Activated T-helper 17 cell treated with anti-CD3 and anti-CD28 coated beads, Interleukin-2, amount 50 U/mL, for 72 hours (primary cell): ENCODE measurements at places on chromosomes 11 and 22. TPM values are rescaled to one million over a fixed set of nuclear protein-coding genes. Genes with fewer than 3 reads are reported as not detected.
A peak's percentile ranks its signal among the peaks of the same experiment; 100 is the strongest.

SLN gene
- total RNA-seq = not detected

C22orf31 gene
- not detected for total RNA-seq

MAPK8IP2 gene
- 0.50 TPM for total RNA-seq

PLEKHB1 gene
- 9.7 TPM for total RNA-seq

IGSF22 gene
- total RNA-seq = not detected

ART1 gene
- not detected for total RNA-seq

FXYD2 gene
- 1.4 TPM for total RNA-seq

OR52I1 gene
- not detected for total RNA-seq

OR5P2 gene
- total RNA-seq = not detected

POU2AF2 gene
- 0.42 TPM for total RNA-seq

HBG1 gene
- total RNA-seq = not detected

RASL10A gene
- 0.58 TPM for total RNA-seq

DNA sequence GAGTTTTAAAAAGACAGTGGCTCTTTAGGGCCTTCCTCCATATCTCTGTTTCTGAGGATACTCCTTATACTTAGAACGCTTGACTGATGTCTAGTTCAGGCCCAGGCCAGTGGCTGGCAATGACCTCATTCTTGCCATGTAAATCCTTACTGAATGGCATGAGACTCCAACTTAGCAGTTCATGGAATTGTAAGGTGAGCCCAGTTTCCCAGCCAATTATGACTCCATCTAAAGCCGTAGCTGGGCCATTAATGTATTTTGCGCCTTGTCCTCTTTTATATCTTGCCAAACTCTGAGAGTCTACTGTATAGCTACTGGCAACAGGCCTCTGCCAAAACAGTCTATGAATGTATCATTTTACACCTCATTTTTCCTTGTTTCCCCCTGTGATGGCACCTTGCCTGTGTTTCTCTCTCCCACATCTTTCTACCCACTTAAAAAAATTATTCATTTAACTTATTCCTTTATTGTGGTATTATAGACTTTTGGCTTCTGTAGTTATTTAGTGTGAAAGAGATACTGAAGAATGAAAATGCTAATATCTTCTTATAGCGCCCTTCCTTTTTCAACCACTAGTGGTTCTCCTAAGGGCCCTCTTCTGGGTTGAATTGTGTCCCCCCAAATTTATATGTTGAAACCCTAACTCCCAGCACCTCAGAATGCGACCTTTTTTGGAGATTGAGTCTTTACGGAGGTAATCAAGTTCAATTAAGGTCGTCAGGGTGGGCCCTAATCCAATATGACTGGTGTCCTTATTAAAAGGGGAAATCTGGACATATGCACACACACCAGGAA is 67.4 kb downstream of the ZNRF3 start:
- no peak for ATAC-seq

- ATAC-seq = no peak
Observed at GRCh38 chr22:23363683-23364082, 183.4 kb downstream of the BCR start.

DNA sequence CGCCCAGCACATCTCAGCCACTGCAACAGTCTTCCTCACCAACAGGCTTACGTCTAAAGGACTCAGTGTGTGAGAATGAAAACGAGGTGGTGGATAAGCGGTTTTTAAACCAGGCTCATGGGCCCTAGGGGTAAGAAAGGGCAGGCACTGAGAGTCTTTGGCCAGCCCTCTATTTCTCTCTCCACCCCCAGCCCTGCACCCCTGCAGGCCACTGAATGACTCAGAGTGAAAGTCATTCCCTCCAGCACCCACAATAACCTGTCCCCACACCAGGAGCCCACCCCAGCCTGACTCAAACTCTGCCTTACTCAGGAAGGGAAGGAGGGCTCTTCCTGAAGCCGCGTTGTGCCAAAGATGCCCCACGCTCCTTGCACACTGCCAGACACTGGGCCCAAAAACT is 72.0 kb downstream of the LARGE1 start:
- no peak for ATAC-seq

DNA sequence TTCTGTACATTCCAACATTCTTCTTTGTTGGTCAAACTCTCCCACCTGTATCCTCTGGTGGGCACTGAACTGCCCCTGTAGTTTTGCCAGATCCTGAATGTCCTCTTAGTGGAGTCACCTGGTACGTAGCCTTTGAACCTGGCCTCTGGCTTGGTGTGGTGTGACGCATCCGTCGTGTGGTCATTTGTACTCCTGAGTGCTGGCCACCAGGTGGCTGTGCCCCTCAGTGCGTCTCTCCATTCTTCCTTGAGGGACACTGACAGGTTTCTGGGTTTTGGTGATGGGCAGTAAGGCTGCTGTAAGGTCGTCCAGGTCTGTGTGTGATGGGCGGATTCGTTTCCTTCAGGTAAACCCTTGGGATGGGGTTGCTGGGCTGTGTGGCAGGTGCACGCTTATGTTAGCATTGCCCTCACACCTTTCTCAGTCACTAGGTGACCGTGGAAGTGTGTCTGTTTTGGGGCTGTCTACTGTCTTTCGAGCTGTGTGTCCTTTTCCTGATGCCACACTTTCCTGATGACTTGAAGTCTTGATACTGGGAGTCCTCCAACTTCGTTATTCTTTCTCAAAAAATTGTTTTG is 13.6 kb upstream of the RANBP1 start:
- no peak for ATAC-seq

GRCh38 chr11:62514151-62514550 is 32.5 kb downstream of the AHNAK start:
- peak; percentile 81 for ATAC-seq

- ATAC-seq = no peak
Observed at GRCh38 chr22:49235463-49236300, 592.0 kb downstream of the BRD1 start.

- ATAC-seq = no peak
Observed at GRCh38 chr22:22424210-22424800, 84.2 kb downstream of the ZNF280B start.

GRCh38 chr11:132365650-132366049 is 995.2 kb downstream of the NTM start:
- no peak for ATAC-seq

GRCh38 chr11:111574373-111575225 is 27.6 kb upstream of the SIK2 start:
- no peak for ATAC-seq

DNA sequence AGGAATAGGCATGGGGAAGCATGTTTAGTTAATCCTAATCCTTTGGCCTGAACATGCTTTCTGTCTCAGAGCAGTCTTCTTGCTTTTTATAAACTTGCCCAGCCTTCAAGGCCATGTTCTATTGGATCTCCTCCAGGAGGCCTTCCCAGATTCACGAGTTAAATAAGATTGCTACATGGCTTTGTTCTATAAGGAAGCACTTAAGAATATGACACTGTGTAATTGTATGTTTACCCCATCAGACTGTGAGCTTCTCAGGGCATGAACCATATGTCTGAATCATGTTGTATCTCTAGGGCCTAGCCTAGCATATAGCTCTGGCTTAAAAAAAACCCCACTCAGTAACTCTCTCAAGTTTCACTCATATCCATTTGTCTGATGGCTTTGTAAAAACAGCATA is 26.4 kb upstream of the UCP3 start:
- ATAC-seq = no peak

GRCh38 chr11:118142809-118143208 is 9.8 kb downstream of the SCN4B start:
- ATAC-seq = no peak

GRCh38 chr11:65730461-65730860 is 9.9 kb upstream of the RNASEH2C start:
- no peak for ATAC-seq

- no peak for ATAC-seq
Observed at GRCh38 chr11:71538666-71538990, 803 bp downstream of the KRTAP5-8 start.

- ATAC-seq = no peak
Observed at GRCh38 chr11:6229911-6230310, 4.5 kb downstream of the FHIP1B start.

- ATAC-seq = no peak
Observed at GRCh38 chr22:43288378-43288777, 54.8 kb downstream of the SCUBE1 start.

- no peak for ATAC-seq
Observed at GRCh38 chr11:101920992-101921391, 4.7 kb upstream of the ANGPTL5 start.

DNA sequence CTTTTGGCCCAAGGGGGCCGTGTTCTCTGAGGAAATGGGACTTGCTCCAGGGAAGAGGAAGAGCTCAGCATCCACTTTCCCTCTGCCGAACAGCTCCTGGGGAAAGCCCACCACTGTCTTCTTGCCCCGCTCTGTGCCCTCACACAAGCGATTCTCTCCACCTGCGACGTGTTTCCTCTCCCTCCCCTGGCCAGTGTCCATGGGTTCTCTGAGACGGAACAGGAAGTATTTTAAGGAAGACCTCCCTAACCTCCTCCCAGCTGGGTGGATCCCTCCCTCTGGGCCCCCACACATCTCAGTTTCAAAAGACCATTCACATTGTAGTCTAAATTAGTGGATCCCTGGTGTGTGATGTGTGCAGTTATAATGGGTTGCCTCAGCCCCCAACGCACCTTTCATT is 1.6 kb downstream of the TP53AIP1 start:
- no peak for ATAC-seq

DNA sequence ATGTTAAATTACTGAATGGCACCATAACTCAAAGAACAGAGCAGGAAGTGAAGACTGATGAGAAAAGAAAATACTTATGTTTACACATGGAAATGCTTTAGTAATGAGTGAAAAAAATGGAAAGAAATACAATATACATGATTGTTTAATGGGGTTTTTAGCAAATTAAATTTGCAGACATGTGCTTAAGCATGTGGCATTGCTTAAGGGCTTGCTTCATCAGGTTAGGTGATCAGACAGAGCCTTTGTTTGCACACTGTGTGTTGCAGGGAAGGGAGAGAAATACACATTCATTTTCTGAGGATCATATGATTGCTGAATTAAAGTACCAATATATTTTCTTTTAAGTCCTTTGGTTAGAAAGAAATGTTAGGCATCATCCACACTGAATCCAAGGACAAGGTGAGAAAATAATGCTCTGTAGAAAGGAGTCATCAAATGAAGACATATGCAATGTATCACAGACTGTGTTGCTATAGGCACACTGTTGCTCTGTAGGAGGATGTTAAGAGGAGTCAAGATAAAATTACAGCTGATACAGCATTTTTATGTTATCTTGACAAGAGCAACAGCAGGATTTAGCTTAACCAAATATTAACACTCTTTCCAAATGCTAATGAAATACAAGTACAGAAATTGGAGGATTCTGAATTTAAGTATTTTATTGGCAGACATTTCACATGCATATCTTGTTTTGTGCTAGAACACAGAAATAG is 23.4 kb upstream of the ARHGAP20 start:
- ATAC-seq = no peak

GRCh38 chr11:97638641-97639224 is 1248.9 kb downstream of the JRKL start:
- no peak for ATAC-seq

DNA sequence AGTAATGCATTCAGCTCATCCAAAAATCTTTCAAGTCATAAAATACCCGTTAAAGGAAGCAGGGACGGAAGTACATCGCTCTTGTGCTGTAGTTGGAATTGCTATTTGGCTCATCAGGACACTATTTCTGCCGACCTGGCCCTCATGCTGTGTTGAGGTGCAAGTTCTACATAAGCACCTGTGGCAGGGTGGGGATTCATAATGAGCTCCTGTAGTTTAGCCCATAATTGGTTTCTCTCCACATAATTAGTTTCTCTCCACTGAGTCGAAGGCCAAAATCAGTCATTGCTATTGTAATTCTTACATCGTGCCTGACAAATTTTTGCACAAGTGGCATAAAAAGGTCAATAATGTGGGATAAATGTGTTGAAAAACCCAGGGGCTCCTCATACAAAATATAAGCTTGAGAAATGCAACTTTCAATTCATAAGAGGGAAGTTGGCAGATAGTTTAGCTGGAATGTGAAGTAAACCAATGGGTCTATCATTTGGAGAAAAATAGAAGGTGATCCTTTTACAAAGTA is 14.9 kb upstream of the ISX start:
- no peak for ATAC-seq

DNA sequence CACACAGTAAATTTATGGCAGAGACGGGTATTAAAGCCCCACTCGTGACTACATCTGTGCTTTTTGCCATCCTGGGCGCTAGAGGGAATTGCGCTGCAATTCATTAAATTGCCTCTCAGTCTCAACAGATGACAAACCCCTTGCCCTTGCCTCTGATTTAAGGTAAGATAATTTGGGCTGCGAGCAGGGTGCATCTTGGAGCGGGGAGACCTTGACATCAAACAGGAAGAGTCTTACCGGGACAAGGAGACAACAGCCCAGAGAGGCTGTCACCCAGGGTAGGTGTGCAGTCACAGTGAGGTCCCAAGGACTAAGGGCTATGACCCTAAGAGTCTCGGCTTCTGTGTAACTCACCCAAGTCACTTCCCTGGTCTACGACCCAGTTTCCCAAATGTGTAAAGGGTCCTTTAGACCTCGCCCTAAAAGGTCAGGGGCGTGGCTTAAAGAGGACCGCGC is 449 bp upstream of the TOM1 start:
- peak; percentile 31 for ATAC-seq

DNA sequence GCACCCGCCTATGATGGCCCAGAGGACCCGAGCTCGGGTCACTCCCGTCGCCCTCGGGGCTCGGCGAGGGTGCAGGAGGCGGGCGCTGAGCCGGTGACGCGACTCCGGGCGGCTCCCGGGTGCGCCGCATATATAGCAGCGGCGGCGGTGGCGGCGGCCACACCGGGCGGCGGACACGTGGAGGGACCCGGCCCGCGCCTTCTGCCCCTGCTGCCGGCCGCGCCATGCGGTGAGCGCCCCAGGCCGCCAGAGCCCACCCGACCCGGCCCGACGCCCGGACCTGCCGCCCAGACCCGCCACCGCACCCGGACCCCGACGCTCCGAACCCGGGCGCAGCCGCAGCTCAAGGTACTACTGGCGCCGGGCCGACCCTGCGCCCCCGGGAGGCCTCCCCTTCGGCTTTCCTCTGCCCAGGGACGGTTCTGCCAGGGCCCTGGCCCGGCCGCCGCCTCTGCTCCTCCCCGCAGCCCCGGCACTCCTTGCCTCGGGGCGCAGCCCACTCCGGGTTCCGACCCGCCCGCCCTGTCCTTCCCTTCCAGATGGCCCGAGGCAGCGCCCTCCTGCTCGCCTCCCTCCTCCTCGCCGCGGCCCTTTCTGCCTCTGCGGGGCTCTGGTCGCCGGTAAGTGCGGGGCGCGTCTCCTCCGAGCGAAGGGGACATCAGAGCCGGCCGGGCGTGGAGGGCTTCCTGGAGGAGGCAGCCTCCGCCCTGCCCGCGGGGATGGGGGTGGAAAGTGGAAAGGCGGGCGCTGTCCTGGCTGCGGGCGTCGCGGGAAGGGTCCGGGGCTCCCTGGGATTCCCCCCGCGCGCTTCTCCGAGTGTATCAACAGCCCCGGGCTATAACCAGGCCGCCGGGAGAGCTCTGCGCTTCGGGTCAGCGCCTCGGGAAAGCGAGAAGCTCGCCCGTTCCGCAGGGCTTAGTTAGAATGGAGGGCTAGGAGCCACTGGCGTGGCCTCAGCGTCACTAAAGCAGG is at the start of gene GAL:
Gene GAL (plus strand): TSS at position 160 of the 972 bp plus-strand sequence. CDS start 380 bp downstream, at position 540.
- peak; percentile 60 for ATAC-seq

DNA sequence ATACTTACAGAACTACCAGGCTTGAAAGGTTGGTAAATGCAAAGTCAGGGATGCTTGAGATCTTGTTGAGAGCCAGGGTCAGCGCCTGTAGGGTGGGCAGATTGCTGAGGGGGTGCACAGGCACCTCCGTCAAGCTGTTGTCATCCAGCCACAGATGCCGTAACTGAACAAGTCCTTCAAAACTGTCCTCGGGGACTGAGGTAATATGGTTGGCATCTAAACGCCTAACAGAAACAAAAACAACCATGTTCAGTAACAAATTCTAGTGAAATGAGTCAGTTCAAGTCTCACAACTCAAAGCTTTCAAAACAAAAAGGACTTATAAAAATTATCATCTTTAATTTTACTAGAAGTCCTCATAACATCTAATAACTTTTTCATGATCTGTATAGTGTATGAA is 22.2 kb upstream of the CCDC34 start:
- ATAC-seq = no peak
